ENCODE measurements at places on chromosomes 5 and 9.

- DNase-seq = no peak
These were observed 81.1 kb upstream of the SLC12A2 start for GRCh38 chr5:128002425-128002824.

DNA sequence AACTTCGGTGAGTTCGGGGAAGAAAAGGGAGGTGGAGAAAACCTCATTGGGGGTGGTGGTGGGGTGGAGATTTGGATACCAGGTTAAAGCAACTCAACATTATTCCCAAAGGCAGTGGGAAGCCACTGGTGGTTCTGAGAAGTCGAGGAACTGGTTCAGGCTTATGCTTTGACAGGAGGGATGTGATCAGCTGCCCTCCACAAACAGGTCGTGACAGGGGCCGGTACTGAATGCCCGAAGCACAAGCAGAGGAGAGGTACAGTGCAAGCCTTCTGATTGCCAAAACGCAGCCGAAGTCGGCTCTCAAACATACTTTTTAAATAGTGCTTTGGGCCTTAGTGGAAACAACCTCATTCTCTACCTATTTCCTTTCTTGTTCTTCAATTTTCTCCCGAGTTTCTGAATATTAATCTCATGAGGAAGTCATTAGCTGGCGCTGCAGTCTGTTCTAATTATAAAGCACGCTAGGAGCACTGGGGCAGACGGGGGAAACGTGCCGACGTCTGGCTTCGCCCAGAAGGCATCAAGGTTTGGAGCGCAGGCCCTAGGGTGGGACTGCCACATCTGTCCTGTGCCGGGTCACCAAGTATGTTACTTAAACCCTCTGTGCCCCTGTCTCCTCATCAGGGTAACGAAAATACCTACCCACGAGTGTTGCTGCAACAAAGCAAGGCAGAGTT, 27.3 kb downstream of the SHB start:
- DNase-seq = no peak

DNA sequence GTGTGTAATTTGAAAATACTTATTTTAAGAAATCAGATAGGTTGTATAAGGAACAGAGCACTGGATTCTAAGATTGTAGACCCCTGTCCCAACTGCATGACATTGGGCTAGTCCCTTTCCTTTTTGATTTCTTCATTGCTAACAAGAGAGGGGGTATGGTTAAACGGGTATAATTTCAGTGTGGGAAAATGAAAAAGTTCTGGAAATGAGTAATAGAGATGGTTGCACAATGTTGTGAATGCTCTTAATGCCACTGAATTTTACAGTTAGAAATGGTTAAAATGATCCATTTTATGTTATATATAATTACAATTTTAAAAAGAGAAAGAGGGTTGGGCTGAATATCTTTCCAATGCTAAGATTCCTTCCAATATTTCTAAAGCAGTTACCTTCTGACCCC, 103.3 kb upstream of the LHFPL2 start:
- DNase-seq = no peak

GRCh38 chr9:79574781-79575180, 3.0 kb downstream of the TLE4 start:
- no peak for DNase-seq

- no peak for DNase-seq
These were observed 286.5 kb downstream of the ZSWIM6 start for GRCh38 chr5:61618577-61618976.

DNA sequence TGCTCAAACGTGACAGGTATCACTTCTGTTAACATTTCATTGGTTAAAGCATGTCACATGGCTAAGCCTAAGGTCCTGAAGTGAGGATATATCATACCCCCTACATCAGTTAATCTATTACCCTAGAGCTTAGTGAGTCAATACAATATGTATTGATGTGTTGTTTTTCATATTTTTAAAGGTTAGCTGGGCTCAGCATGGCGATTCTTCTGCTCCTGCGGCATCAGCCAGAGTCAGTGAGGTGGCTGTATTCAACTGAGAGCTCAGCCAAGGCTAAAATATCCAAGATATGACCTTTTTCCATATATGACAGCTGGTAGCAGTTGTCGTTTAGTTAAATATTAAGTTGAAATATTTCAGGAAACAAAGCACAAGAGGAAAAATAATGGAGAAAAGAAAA, 38.5 kb upstream of the MPDZ start:
- no peak for DNase-seq

DNA sequence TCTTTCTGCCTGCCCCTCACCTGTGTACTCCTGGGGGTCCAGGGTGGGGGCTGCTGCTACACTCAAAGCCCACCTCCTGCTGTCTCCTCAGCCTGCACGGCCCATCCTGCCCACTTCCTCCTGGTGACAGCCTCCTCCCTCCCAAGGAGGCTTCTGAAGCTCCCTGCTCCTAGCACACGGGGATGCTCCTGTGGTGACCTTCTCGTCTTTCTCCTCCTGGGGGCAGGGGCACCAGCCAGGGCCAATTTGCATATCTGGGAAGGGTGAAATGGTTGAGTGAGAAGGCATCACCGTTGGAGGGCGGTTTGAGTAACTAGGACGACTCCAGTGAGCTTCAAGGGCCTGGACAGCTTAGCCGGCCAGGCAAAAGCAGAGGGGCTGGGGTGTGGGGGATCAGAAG, 51.9 kb upstream of the COL5A1 start:
- DNase-seq = peak; percentile 1

DNA sequence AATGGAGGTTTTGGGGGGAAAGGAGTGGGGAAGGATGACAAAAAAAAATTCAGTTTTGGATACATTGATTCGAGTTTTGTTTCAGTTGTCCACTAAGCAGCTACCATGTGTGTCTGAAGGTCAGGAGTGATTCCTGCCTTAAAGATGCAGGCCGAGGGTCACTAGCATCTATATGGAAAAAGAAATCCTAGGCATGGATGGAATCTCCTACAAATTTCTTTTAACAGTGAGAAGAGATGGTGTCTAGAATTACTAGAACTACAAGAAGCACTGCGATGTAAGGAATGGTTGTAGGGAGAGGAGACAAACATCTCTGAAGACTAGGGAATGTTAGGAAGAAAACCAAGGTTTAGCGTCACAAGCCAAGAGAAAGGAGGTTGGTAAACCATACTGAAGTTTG, 19.6 kb upstream of the TRIO start:
- no peak for DNase-seq

DNA sequence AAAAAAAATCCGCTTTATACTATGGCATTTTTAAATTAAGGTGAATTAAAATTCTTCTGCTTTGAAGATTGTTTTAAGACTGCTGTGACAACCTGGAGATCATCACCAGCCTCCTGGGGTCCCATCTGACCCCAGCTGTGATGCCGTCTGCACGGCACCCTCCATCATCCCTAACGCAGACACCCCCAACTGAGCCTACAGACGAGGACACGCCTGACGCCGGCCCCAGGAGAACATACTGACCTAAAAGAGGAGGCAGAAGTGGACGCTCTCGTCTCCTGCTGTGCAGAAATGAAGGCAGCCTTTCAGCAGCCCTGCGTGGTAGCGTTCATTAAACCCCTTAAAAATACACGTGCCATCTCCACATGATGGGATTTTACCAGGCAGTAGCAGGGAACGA, 125.6 kb upstream of the PPP1R26 start:
- DNase-seq = no peak
